ENCODE measurements at places on chromosomes 13 and 19. TPM values are rescaled to one million over a fixed set of nuclear protein-coding genes. Genes with fewer than 3 reads are reported as not detected.

Gene ZSCAN5A
- total RNA-seq: 11.4 TPM

Gene ZNF91
- total RNA-seq: 21.1 TPM

Gene POU4F1
- 0.93 TPM for total RNA-seq

Gene COL5A3
- total RNA-seq: 2.6 TPM

Gene ZNF829
- 5.9 TPM for total RNA-seq

Gene KBTBD6
- total RNA-seq: 5.1 TPM

Gene SYDE1
- total RNA-seq: 99.9 TPM

Gene NEK5
- total RNA-seq: 0.16 TPM

Gene CCDC97
- total RNA-seq: 17.7 TPM

Gene SH2D3A
- total RNA-seq: 2.3 TPM

Gene LIM2
- not detected for total RNA-seq

Gene SHANK1
- total RNA-seq: 0.77 TPM

Gene SELENOV
- not detected for total RNA-seq

Gene FAM216B
- not detected for total RNA-seq

All from A375 (cell line).